ENCODE measurements at places on chromosomes 16 and 17. TPM values are rescaled to one million over a fixed set of nuclear protein-coding genes. Genes with fewer than 3 reads are reported as not detected.

Gene EEF2KMT
- polyA plus RNA-seq, result 9.6 TPM

Gene EFCAB5
- polyA plus RNA-seq, result 0.85 TPM

Gene NFE2L1
- polyA plus RNA-seq, result 272 TPM

Gene TBC1D3H
- polyA plus RNA-seq, result not detected

- DNase-seq, result no peak
Observed at GRCh38 chr16:67063008-67063407, 34.1 kb downstream of the CBFB start.

DNA sequence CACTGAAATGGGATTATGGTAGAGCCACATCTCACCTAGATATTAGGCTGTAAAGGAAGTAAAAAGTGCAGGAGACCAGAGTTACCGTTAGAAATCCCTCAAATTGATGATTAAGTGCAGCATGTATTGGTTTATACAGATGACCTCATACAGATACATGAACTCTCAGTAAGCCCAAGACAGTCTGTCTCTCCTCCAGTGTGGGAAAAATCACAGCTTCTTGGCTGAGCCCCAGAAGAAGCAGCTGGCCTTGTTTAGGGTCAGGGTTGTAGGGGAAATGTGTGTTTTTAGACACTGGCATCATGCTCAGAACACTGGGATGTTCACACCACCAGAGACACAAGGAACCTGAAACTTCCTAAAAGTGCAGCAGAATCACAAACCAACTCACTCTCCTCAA lies 135.9 kb downstream of the KATNIP start:
- no peak for DNase-seq

GRCh38 chr17:29051194-29051593 lies 8.3 kb downstream of the PIPOX start:
- DNase-seq, result no peak

DNA sequence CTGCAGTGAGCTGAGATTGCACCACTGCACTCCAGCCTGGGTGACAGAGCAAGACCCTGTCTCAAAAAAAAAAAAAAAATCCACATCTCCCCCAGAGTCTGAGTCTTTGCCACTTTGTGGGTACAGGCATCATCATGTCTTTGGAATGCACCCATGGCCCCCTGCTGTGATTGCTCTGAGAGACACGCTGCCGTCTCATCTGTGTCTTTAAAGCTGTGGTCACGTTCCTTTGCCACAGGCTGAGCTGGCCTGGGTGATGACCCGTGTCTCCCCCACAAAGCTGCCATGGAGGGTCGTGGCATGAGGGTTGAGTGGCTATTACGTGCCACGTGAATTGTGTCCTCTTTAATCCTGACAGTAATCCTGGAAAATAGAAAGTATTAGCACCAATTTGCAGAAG lies 20.2 kb downstream of the CRISPLD2 start:
- DNase-seq, result no peak

DNA sequence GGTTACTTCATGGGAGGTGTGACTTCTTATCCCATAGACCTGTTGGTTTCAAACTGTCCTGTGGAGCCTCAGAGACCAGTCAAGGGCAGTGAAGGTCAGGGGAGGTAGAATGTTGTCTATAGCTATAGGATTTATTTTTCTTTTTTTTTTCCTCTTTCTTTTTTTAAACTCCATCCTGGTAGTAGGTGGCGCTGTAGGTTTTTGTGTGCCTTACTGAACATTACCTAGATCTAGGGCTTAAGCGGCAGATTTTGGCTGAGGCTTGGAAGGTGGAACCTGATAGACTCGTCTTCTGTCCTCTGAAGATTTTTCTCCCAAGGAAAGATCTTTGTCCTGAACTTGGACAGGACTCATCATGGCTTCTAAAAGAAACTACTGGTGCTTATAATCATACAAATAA lies 8.2 kb upstream of the LASP1NB start:
- DNase-seq, result no peak

DNA sequence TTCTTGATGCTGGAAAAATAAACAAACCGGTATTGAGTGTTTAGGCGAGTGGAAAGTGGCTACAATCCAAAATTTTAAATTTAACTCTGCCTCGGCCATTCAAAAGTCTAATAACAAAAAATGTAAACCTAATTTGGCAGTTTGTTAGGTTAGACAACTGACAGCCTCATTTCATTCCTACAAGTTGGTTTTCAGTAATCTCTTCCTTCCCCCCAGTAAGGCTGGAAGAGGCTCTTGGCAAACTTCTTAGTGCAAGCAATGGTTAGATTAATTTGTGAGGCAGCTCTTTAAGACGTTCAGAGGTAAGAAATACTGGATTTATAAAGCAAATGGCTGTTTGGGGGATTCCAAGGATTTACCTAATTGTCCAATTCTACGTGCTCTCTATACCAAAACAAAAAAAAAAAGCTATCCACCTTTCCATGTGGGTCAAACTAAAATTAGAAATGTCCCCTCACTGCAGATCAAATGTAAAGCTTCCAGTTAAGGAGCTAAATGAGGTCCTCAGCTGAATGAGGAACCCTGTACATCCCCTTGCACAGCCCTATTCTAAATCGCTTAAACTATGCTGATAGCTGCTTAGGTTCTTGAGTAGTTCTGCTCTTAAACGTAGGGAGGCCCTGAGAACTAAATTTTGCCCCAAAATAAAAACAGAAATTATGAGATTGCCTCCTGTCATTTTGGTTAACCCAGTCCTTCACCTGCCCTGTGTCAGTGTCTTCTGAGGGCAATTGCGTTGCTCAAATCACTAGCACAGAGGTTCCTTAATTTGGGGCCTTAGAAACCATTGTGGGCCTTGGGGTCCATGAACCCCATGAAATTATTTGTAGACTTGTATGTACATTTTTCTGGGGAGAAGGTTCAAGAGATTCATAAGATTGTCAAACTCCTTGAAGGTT lies 2.9 kb downstream of the HEXIM1 start:
- DNase-seq, result no peak

GRCh38 chr17:7523033-7523432 lies 25.8 kb upstream of the TNFSF12 start:
- DNase-seq, result no peak

GRCh38 chr17:76088041-76088867 lies 9.3 kb downstream of the ZACN start:
- no peak for DNase-seq

GRCh38 chr17:79036596-79036995 lies 12.6 kb downstream of the C1QTNF1 start:
- no peak for DNase-seq

DNA sequence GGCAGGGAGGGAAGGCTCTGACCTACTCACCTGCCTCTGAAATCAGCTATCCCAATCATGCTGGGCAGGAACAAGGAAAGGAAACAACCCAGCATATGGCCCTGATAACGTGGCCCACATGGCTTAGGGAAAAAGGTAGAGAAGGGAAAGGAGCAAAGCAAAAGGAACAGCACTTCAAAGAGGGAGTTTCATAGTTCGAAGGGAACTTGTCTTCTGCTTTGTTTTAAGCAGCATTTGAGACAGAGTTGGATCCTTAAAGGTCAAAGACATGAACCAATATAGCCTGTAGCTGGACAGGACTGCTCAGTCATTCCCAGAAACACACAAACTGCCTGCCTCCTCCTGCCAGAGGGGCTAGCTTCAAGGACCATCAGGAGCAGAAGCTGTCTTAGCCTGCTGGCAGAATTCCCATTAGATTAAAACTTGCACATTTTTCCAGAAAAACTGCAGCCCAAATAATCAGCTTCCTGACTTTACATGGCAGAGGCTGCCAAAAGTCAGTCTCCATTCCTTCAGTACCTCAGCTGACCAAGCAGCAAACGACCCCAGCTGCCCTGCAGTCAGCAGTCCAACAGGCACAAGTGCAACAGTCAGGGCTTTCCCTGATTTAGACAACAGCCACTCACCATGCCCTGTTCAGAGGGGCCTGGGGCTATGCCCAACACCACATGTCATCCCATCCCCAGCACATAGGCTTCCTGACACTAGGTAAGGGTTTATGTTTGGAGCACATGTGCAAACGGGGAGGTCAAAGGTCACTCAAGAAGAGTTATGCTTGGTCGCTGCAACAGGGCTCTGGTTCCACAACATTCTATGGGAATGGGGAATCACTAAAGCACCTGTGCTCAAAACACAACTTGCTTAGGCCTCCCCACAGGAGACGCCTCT lies 32.5 kb downstream of the RANBP10 start:
- no peak for DNase-seq

- no peak for DNase-seq
Observed at GRCh38 chr17:17343896-17344506, 40.8 kb downstream of the NT5M start.

Measured in forelimb muscle (tissue), 1 donor.